Activated naive CD4-positive, alpha-beta T cell treated with anti-CD3 and anti-CD28 coated beads, Interleukin-2, amount 10 ng/mL, durations not matched to agents 7 days and 5 days (primary cell): ENCODE measurements at places on chromosomes 12 and 14.

GRCh38 chr12:28793581-28794151 is 355.4 kb upstream of the FAR2 start:
- DNase-seq = no peak

DNA sequence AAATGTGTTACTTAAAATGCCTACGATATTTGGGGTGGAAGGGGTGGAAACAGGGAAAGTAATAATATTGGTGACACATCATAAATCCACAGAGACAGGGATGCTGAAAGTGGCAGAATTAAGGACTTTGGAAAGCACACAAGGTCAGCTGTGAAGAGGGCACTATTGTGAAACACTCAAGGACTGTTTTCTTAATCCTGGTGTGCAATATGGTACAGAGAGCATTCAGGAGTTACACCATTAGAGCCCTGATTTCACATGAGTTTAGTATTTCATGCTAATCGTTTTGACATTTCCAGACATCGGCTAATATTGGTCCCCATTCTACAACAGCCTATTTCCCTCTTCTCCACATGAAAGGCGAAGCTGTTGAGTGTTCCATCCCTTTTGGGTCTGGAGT is 219.2 kb downstream of the MSRB3 start:
- no peak for DNase-seq

DNA sequence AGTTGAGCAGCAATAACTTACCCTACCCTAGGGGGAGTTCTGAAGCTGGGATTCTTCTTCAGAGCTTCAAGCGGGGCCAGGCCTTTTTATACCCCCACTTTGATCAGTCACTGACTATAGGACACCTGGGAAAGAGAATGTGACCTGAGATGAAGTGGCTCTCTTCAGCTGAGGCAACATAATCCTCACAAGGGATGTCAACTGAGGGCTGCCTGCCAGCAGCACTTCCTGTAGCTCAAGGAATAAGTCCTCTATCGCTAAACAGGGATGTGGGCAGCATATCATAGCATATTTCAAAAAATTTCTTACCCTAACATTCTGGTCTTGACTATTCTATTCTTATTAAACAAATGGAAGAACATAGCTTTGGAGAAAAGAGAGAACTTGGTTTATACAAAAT is 17.4 kb downstream of the LGALS3 start:
- DNase-seq = no peak

DNA sequence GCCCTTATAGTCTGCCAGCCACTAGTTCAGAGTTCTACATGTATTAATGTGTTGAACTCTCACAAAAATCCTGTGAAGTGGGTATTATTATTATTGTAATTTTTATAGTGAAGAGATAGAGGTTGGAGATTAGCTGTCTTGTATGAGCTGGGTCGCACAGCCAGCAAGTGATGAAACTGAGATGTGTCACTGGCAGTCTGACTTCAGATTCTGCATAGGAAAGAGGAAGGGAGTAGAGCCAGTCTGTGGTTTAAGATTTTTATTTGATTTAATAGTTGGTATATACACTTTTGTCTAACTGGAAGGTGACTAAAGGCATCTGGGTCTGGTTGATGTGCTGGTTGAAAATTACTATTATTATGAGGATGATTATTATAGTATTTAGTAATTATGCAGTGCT is 5.8 kb upstream of the FRS2 start:
- DNase-seq = no peak

DNA sequence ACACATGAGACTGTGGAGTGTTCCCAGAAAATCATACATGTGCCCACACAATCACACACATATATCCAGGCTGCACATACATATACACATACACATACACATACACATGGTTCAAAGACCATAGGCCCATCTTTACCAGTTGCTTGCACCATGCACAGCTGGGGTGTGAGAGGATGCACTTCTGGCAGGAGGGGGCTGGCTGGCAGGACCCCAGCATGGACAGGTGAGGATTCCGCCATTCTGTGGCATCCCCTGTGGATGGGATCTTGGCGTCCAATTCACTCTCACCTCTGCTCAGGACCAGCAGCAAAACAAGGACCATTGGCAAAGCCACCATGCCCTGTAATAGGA is 7.0 kb downstream of the ITGB7 start:
- no peak for DNase-seq

DNA sequence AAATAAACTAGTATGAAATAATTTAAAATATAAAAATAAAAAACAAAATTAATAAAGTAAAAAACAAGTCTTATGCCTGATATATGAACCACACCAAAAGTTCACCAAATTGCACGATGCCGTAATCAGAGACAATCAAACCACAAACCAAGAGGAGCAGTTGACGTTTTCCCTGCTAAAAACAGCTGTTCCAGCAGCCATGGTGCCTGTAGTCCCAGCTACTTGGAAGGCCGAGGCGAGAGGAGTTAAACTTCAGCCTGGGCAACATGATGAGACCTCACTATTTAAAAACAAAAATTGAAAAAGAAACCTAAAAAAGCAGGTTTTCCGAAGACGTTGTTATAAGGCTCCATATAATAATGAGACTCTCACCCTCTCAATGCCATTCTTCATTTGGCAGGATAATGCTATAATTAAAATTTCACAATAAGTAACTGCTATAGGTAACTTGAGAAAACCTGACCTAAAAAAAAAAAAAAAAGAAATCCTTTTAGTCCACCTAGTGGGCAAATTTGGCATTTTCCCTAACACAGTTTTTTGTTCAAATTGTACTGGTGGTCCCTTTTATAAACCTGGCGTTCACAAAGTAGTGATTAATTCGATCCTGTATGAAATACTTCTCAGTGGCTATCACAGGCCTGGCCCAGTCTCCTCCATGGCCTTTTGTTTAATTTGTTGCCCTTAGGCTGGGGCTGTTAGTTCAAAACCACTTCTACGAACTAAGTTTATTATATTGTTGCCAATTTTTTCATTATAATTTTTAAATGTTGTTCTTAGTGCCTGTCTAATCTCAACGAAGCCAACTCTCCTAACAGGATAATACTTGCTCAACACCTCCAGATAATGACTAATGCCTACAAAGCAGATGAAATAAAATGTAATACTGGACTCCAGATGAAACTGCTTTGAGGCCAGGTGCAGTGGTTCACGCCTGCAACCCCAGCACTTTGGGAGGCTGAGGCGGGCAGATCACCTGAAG is 62.1 kb downstream of the TNFAIP2 start:
- no peak for DNase-seq

DNA sequence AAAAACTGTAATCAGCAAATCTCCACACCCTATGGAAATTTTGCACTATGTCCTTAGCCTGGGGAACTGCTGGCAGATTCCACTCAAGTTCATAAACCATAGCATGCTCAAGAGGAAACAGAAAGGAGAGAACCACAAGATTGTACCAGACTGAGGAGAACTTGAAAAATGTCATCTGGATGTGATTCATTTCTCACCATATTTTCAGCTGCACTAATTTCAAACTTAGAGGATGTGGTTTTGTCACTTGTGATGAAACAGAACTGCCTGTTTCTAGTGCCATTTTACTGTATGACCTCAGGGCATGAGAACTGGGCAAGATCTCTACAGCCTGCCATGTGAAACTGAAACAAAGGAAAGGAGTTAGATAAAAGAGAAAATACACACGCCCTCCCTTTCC is 1493.1 kb upstream of the FLRT2 start:
- no peak for DNase-seq

- DNase-seq = no peak
Observed at GRCh38 chr14:70909733-70910614, 2.7 kb downstream of the PCNX1 start.

DNA sequence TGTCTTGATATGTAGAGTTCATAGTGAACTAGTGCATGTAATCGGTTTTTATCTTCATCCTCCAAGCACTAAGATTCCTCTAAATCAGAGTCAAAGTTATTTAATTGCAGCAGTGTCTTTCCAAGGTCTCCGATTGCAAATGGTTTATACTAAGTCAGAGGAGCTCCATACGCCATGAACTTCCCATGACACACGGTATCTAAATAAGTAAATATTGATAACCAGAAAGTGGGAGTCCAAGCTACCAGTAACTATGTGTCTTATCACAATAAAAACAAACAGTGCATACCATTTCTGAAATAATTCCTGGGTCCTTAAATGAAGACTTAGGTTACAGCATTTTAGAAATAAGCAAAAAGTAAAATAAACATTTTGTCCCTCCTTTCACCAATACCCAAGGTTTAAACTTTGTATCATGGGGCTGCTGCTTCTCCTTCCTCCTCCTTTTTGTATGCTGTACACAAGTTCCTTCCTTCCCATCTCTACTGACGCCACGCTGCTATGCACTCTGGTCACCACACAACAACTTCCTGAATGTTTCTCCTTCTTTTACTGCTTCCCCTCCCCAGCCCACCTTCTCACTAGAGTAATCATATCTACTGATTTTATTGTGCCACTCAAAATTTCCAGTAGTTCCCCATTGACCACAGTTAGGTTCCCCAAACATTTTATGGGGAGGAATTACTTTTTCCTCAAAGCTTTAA is 10.7 kb downstream of the NR1H4 start:
- DNase-seq = no peak
